Anterior cingulate cortex (tissue), 58 donors: ENCODE measurements at places on chromosomes 1 and 21.

- no peak for DNase-seq
Measured at GRCh38 chr1:107782217-107782845, 182.6 kb downstream of the VAV3 start.

DNA sequence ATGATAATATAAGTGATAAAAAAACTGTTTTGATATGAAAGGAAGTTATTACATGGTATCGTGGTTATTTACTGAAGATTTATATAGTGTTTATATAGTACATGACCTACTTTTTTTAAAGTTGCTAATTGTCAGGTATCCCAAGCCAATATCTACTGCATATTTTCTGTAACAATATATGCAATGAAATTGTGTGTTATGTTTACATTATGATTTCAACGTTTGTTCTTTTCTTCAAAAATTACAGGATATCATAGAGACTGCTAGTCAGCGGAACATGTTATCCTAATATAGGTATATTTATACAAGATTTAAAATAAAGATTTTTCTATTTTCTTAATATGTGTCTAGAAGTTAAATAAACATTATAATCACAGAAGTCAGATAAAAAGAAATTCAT, 167.5 kb upstream of the DPYD start:
- no peak for DNase-seq

DNA sequence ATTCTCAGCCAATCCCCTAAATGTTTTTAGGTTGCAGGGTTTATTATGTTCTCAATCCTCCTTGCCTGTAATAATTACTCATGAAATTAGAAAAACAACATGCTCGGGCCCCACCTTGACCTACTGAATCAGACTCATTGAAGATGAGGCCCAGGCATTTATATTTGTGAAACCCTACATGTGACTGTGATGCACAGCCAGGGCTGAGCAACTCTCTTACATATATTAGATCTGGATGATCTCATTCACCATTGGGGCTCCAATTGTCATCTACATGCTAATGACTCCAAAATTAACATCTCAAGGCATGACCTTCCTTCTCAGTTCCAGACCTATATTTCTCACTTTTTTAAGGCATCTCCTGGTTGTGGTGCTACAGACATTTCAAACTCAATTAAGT, 103.3 kb downstream of the WDR3 start:
- no peak for DNase-seq

DNA sequence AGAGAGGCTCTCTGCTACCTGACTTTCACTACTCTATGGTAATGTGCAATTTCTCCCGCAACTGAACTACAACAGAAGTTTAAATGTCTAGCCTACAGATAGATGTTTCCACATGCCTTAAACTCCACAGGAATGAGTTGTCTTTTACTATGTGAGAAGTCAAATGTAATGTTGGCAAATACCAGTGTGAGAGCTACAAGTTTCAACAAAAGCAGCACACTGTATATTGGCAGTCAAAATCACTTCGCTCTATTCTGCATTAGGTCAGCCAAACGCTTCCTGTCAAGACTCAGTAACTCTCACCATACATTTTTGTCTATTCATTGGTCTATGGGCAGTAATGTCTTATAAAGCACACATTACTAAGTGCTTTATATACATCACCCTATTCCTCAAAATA, 41.9 kb downstream of the LUZP1 start:
- DNase-seq = no peak

- DNase-seq = no peak
Measured at GRCh38 chr1:183330335-183330734, 87.8 kb downstream of the NMNAT2 start.

- no peak for DNase-seq
Measured at GRCh38 chr1:25610822-25611630, 5.6 kb upstream of the MAN1C1 start.

DNA sequence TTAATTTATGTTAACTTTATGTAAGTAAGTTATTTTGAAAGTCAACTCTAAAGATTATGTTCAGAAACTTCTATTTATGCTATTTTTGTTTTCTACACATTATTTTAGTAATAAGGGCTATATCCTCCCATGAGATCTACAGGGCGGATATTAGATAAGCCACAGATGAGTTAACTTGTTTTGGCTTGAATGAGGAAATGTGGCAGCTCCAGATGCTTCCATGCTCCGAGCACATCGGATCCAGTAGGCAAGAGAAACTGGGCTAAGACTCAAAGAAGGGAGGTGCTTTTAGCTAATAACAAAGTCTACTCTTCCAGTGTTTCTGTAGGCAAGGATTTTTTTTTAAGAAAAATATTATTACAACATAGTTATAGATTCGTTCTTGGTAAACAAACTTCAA, 20.0 kb upstream of the LAMC1 start:
- no peak for DNase-seq

- DNase-seq = no peak
Measured at GRCh38 chr1:17012775-17013490, 1.2 kb upstream of the ATP13A2 start.
